ENCODE measurements at places on chromosomes 7 and 10. TPM values are rescaled to one million over a fixed set of nuclear protein-coding genes. Genes with fewer than 3 reads are reported as not detected.

DNA sequence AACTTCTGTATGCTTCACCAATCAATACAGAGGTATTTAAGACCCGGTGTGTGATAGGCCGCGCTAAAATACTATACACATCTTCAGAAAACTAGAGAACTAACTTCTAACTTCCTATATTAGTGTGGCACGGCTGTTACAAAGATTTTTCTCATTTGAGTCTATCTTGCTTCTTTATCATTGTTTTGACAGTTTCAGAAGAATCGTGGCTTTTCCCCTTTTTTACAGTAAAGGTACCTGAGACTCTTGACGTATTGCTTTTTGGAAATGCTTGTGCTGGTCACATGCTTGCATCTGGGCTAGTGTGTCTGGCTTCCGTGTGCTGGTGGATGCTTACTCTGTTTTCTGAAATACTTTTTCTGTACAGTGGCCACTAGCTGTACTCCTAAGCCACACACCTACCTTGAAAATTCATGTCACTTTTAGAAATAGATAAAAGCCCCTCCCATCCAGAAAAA is 12.7 kb downstream of the IKZF1 start:
- H3K4me3 ChIP-seq, result no peak overlapping the region
- no peaks in the 10 kb centered on the region for H3K36me3 ChIP-seq
- no peaks in the 10 kb centered on the region for H3K4me1 ChIP-seq
- no peak for DNase-seq
- peaks cover 26% of the 10 kb centered on the region for H3K27me3 ChIP-seq
- H3K27ac ChIP-seq, result no peak overlapping the region

DNA sequence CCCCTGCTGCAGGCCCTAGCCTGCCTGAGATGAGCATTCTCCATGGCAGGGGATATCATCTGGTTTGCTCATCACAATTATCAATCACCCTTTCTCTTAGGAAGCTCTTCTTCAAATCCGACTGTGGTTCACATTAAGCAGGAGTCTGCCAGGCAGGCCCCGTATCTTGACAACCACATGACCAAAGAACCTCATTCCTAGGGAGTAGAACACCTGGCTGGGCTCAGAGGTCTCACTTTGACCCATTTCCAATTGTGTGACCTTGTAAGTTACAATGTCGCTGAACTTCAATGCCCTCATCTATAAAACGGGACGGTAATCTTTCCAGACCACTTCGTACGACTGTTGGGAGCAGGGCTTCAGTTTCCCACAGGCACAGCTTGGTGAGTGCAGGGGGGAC is 156.4 kb upstream of the PCBD1 start:
- H3K27me3 ChIP-seq, result peaks cover 3% of the 10 kb centered on the region
- no peak for DNase-seq
- H3K36me3 ChIP-seq, result no peaks in the 10 kb centered on the region
- no peak overlapping the region for H3K27ac ChIP-seq
- H3K4me3 ChIP-seq, result no peak overlapping the region
- no peaks in the 10 kb centered on the region for H3K4me1 ChIP-seq

- H3K4me3 ChIP-seq, result no peak overlapping the region
- H3K27ac ChIP-seq, result no peak overlapping the region
- peaks cover 2% of the 10 kb centered on the region for H3K27me3 ChIP-seq
- no peaks in the 10 kb centered on the region for H3K36me3 ChIP-seq
- no peak for DNase-seq
Observed at GRCh38 chr7:68476966-68477365, 1121.3 kb upstream of the AUTS2 start.

- DNase-seq, result no peak
- peaks cover 29% of the 10 kb centered on the region for H3K27me3 ChIP-seq
- no peak overlapping the region for H3K27ac ChIP-seq
- H3K4me3 ChIP-seq, result no peak overlapping the region
- H3K36me3 ChIP-seq, result no peaks in the 10 kb centered on the region
Observed at GRCh38 chr10:27752673-27753237, 7.1 kb upstream of the MKX start.

GRCh38 chr10:126049759-126050700 is 153.7 kb downstream of the FANK1 start:
- no peak for DNase-seq
- no peaks in the 10 kb centered on the region for H3K36me3 ChIP-seq
- no peaks in the 10 kb centered on the region for H3K4me1 ChIP-seq

GRCh38 chr7:14999331-14999730 is 96.8 kb upstream of the DGKB start:
- no peaks in the 10 kb centered on the region for H3K36me3 ChIP-seq
- no peaks in the 10 kb centered on the region for H3K4me1 ChIP-seq
- no peak overlapping the region for H3K27ac ChIP-seq
- DNase-seq, result no peak
- H3K27me3 ChIP-seq, result no peaks in the 10 kb centered on the region
- H3K4me3 ChIP-seq, result no peak overlapping the region

DNA sequence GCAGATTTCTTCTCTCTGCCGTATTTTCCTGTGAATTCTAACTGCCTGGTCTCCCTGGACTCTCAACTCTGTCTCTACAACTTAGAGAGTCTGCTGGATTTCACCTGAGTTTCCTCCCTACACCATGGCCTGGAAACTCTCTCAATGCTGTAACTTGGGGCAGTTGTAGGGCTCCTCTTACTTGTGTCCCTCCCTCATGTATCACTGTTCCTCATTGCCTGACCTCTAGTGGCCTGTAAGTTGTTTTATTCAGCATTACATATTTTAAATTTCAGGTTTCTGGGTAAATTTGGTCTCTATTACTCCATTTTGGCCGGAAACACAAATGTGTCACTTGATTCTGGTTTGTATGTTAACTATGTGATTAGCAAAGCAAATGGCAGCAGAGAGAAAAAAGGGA is 70.9 kb downstream of the DYNC1I1 start:
- H3K4me1 ChIP-seq, result no peaks in the 10 kb centered on the region
- H3K4me3 ChIP-seq, result no peak overlapping the region
- no peak for DNase-seq
- H3K27me3 ChIP-seq, result no peaks in the 10 kb centered on the region
- no peaks in the 10 kb centered on the region for H3K36me3 ChIP-seq

GRCh38 chr7:76031964-76032363 is 15.8 kb downstream of the STYXL1 start:
- H3K27ac ChIP-seq, result no peak overlapping the region
- no peaks in the 10 kb centered on the region for H3K27me3 ChIP-seq
- H3K4me3 ChIP-seq, result no peak overlapping the region
- no peak for DNase-seq
- H3K4me1 ChIP-seq, result no peaks in the 10 kb centered on the region

- H3K36me3 ChIP-seq, result no peaks in the 10 kb centered on the region
- H3K4me3 ChIP-seq, result no peak overlapping the region
- H3K27ac ChIP-seq, result no peak overlapping the region
- H3K4me1 ChIP-seq, result no peaks in the 10 kb centered on the region
- no peaks in the 10 kb centered on the region for H3K27me3 ChIP-seq
Observed at GRCh38 chr10:30379983-30380382, 30.9 kb upstream of the MTPAP start.

GRCh38 chr10:123766761-123767160 is 100.6 kb downstream of the GPR26 start:
- H3K4me3 ChIP-seq, result no peak overlapping the region
- peaks cover 17% of the 10 kb centered on the region for H3K36me3 ChIP-seq

The INPP5A gene
- 25.3 TPM for polyA plus RNA-seq

The TAS2R3 gene
- polyA plus RNA-seq, result 0.15 TPM

The IRF5 gene
- polyA plus RNA-seq, result 5.5 TPM
